ENCODE measurements at places on chromosomes 1 and 21.

DNA sequence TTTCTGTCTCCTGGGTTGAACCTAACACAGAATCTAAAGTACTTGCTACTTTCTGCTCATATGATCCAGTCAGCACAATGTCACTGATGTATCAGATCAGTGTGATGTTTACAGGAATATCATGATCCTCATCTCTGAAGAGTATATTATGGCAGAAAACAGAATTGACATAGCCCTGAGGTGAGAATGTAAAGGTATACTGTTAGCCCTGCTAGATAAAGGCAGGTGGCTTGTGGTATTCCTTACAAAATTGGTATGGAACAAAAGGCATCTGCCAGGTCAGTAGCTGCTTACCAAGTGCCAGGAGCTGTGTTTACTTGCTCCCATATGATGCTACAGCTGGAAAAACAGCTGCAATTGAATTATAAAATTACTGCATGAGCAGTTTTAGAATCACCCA is 30.5 kb downstream of the AADACL4 start:
- no peaks in the 10 kb centered on the region for H3K4me1 ChIP-seq
- H3K27me3 ChIP-seq, result no peaks in the 10 kb centered on the region
- H3K27ac ChIP-seq, result no peak overlapping the region
- H3K4me3 ChIP-seq, result no peak overlapping the region

GRCh38 chr1:87338566-87338965 is 9.9 kb downstream of the LMO4 start:
- H3K36me3 ChIP-seq, result peaks cover 5% of the 10 kb centered on the region
- no peak for DNase-seq
- H3K4me1 ChIP-seq, result peaks cover 8% of the 10 kb centered on the region
- H3K4me3 ChIP-seq, result no peak overlapping the region

GRCh38 chr1:230320804-230321203 is 105.3 kb downstream of the PGBD5 start:
- H3K36me3 ChIP-seq, result no peaks in the 10 kb centered on the region
- no peak for DNase-seq
- H3K27me3 ChIP-seq, result no peaks in the 10 kb centered on the region
- no peak overlapping the region for H3K4me3 ChIP-seq
- H3K27ac ChIP-seq, result no peak overlapping the region

DNA sequence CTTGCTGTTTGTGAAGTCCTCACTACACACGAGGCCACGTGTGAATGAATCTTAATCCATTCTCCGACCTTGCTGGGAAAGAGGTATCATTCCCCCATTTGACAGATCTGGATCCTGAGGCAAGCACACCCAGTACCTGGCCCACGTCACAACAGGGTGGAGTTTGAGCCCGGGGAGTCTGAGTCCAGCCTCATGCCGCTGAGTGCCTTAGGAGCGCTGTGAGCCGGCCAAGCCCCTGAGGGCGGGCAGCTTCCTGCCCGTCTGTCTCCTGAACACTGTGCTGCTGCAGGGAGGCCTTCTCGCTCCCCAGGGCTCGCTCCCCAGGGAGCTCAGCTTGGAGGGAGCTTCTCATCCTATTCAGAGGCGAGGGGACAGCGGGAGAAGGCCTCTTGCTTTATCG is 29.7 kb downstream of the SLC45A1 start:
- no peaks in the 10 kb centered on the region for H3K27me3 ChIP-seq
- no peak for DNase-seq
- no peak overlapping the region for H3K27ac ChIP-seq
- H3K36me3 ChIP-seq, result no peaks in the 10 kb centered on the region
- H3K4me1 ChIP-seq, result no peaks in the 10 kb centered on the region
- H3K4me3 ChIP-seq, result no peak overlapping the region

GRCh38 chr1:223084464-223084866 is 58.6 kb downstream of the TLR5 start:
- H3K4me3 ChIP-seq, result no peak overlapping the region
- DNase-seq, result no peak
- H3K27ac ChIP-seq, result peak overlapping the region; percentile 36
- H3K4me1 ChIP-seq, result peaks cover 21% of the 10 kb centered on the region

DNA sequence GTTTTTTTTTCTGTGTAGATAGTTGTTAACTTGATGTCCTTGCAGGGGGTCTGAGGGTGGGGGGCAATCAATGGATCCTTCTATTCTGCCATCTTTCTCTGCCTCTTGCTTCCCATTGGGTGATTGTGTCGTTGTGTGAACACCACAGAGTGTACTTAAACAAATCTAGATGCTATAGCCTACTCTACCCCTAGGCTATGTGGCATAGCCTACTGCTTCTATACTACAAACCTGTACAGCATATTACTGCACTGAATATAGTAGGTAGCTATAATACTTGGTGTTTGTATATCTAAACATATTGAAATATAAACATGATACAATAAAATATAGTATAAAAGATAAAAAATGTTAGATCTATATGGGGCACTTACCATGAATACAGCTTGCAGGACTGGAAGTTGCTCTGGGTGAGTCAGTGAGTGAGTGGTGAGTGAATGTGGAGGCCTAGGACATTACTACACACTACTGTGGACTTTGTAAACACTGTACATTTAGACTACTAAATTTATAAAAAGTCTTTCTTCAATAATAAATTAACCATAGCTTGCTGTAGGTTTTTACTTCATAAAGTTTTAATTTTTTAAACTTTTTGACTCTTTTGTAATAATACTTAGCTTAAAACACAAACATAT is 105.4 kb downstream of the CENPF start:
- no peaks in the 10 kb centered on the region for H3K36me3 ChIP-seq
- H3K27me3 ChIP-seq, result no peaks in the 10 kb centered on the region
- H3K4me1 ChIP-seq, result no peaks in the 10 kb centered on the region
- H3K4me3 ChIP-seq, result no peak overlapping the region
- DNase-seq, result no peak

DNA sequence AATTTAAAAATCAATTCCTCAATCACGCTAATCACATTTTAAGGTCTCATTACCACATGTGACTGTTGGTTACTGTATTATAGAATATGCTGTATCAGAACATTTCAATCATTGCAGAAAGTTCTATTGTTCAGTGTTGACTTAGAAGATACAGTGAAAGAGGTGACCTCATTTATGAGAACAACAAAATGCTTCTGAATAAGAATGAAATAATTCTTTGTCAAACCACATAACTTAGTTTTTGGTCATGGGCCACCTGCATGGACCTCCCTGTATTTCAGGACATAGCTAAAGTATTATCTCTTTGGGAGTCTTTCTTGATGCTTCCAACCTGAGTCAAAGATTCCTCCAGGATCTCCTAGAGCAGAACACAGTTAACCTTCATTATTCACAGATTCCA is 22.3 kb downstream of the MFSD2A start:
- no peak for DNase-seq
- no peak overlapping the region for H3K4me3 ChIP-seq
- no peaks in the 10 kb centered on the region for H3K36me3 ChIP-seq

DNA sequence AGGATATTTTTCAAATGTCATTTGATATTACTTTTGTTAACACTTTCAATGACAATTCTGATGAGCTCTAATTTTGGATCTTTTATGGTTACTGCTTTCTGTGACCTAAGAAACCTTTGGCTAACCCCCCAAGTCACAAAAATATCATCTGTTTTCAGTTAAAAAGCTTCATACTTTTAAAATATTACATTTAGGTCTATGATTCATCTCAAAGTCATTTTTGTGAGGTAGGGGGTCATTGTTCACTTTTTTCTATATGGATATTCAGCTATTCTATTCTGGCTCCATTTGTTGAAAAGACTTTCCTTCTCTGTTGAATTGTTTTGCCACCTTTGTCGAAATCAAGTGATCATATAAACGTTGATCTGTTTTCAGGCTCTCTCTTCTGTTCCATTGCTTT is 44.8 kb downstream of the UCHL5 start:
- DNase-seq, result no peak
- H3K36me3 ChIP-seq, result no peaks in the 10 kb centered on the region
- H3K27me3 ChIP-seq, result no peaks in the 10 kb centered on the region
- H3K4me1 ChIP-seq, result peaks cover 12% of the 10 kb centered on the region
- no peak overlapping the region for H3K27ac ChIP-seq

DNA sequence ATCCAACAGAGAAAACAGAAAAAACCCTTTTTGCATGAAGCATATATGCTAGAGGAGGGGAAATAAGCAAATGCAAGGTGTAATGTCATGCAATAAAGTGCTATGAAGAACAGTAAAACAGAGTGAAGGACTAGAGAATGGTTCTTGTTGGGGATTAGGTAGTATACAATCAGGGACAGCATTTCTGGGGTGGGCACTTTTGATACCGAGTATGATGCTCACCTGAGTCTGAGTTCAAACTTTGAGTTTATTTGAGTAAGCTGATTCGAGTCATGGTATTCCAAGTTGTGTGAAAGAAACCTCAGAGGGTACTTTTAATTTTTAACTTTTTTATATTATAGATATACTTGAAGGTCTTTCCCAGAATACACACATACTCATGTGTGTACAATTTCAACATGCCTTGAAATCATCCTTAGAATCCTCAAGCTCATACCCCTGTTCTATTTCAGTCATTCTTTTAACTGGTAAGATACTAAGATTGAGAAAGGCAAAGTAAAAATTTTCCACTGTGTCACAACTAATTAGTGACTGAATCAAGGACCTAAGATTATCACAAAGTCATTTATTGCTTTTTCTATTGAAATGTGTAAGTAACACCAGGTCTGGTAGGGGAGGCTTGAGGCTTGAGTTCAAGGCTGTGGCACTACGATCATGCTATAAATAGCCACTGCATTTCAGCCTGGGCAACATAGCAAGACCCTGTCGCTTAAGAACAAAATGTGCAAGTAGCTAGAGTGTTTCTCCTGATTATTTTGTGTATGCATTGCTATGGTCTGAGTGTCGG is 12.1 kb downstream of the LRRC8B start:
- no peaks in the 10 kb centered on the region for H3K27me3 ChIP-seq
- no peak for DNase-seq
- H3K27ac ChIP-seq, result no peak overlapping the region
- no peaks in the 10 kb centered on the region for H3K36me3 ChIP-seq
- H3K4me1 ChIP-seq, result no peaks in the 10 kb centered on the region

GRCh38 chr1:23244256-23244761 is 27.0 kb upstream of the HTR1D start:
- no peaks in the 10 kb centered on the region for H3K36me3 ChIP-seq
- no peak for DNase-seq
- no peak overlapping the region for H3K4me3 ChIP-seq
- no peak overlapping the region for H3K27ac ChIP-seq
- no peaks in the 10 kb centered on the region for H3K27me3 ChIP-seq

- no peak overlapping the region for H3K4me3 ChIP-seq
- H3K4me1 ChIP-seq, result no peaks in the 10 kb centered on the region
- H3K27me3 ChIP-seq, result peaks cover 5% of the 10 kb centered on the region
- DNase-seq, result no peak
- no peaks in the 10 kb centered on the region for H3K36me3 ChIP-seq
- H3K27ac ChIP-seq, result no peak overlapping the region
Measured at GRCh38 chr1:205950826-205951549, 7.7 kb upstream of the SLC26A9 start.

DNA sequence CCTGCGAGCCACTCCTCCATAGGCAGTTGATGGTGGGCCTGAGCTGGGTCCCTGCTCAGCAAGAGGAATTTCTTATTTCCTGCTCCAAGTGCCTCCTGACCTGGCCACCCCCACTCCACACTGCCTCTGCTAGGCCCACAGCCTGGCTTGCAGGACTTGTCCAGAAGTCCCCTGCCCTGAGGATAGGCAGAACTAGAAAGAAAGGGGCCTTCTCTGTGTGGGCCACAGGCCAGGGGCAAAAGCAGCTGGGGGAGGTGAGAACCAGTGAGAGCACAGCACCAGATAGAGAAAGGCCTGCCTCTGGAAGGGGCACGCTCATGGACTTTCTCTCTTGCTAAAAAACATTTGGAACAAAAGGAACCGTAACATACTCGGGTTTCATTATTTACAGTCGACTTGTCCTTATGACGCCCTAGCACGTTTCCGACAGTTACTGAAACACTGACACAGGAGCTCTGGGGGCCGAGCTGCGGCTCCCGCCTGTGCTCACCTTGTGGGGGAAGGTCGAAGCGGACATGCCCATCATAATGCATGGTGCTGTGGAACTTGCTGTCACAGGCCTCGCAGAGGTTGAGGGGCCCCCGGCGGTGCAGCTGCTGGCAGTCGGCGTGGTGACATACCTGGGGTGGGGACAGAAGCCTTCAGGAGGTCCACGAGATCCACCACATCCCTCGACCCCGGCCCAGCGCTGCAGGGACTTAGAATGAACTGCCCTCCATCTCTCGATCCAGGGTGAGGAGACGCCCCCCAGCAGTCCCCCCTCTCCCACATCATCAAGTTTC is 11.3 kb upstream of the TNFRSF25 start:
- H3K27ac ChIP-seq, result peak overlapping the region; percentile 96
- no peaks in the 10 kb centered on the region for H3K36me3 ChIP-seq
- no peak overlapping the region for H3K4me3 ChIP-seq
- peaks cover 19% of the 10 kb centered on the region for H3K4me1 ChIP-seq

GRCh38 chr1:184947497-184948256 is 26.6 kb downstream of the NIBAN1 start:
- no peaks in the 10 kb centered on the region for H3K36me3 ChIP-seq
- no peak overlapping the region for H3K4me3 ChIP-seq

- peaks cover 14% of the 10 kb centered on the region for H3K27me3 ChIP-seq
- H3K36me3 ChIP-seq, result no peaks in the 10 kb centered on the region
- H3K4me3 ChIP-seq, result no peak overlapping the region
- no peaks in the 10 kb centered on the region for H3K4me1 ChIP-seq
- no peak for DNase-seq
Measured at GRCh38 chr1:204975021-204975420, 68.0 kb upstream of the CNTN2 start.

GRCh38 chr1:207017615-207018559 is 14.7 kb downstream of the C1orf116 start:
- H3K36me3 ChIP-seq, result no peaks in the 10 kb centered on the region
- peak overlapping the region; percentile 90 for H3K27ac ChIP-seq
- no peak for DNase-seq
- H3K4me3 ChIP-seq, result no peak overlapping the region
- H3K4me1 ChIP-seq, result peaks cover 11% of the 10 kb centered on the region

DNA sequence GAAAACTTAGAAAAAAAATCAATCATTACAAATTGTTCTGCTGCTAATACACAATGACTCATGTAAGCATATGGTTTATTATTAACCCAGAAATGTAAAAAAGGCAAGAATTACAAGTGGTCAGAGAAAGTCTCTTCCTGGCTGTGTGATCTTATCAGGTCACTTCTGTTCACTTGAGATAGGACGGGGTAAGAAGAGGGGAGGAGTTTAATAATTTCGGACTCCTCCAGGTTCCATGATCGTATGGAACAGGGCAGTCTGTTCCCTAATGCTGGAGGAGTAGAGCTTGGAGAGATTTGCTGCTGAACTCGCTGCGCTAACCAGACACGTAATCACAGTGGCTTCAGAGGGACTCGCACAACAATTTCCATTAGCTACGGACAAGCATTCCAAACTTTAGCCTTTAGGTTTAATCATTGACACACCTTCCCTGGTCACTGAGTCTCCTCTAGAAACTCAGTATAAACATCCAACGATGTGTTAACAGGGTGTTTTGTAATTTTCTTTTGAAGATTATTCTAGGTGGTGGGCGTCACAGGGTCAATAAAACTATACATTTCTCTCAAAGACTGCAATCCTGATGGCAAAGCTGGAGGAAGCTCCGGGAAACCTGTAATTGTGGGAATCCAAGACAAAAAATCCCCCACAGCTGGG is 1.3 kb downstream of the CRYZ start:
- H3K27ac ChIP-seq, result peak overlapping the region; percentile 91
- H3K4me3 ChIP-seq, result no peak overlapping the region
- H3K27me3 ChIP-seq, result no peaks in the 10 kb centered on the region
- DNase-seq, result peak; percentile 65
- no peaks in the 10 kb centered on the region for H3K36me3 ChIP-seq
- peaks cover 14% of the 10 kb centered on the region for H3K4me1 ChIP-seq

GRCh38 chr1:56370513-56370912 is 208.8 kb downstream of the PLPP3 start:
- H3K27me3 ChIP-seq, result no peaks in the 10 kb centered on the region
- no peak overlapping the region for H3K4me3 ChIP-seq
- H3K27ac ChIP-seq, result no peak overlapping the region
- DNase-seq, result no peak
- no peaks in the 10 kb centered on the region for H3K36me3 ChIP-seq

Measured in hepatocyte (in vitro differentiated cells).